ENCODE measurements at places on chromosomes 12 and 14.
A peak's percentile ranks its signal among the peaks of the same experiment; 100 is the strongest.

GRCh38 chr12:13114251-13115052, 11.0 kb upstream of the GSG1 start:
- DNase-seq, result no peak

DNA sequence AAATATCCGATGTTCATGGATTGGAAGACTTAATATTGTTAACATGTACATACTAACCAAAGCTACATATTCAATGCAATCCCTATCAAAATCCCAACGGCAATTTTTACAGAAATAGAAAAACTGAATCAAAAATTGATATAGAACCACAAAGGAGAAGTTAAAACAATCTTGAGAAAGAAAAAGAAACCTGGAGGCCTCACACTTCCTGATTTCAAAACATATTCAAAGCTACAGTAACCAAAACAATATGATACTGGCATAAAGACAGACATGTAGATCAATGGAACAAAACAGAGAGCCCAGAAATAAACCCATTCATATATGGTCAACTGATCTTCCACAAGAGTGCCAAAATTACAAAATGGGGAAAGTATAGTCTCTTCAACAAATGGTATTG, 5.4 kb upstream of the PELI2 start:
- DNase-seq, result no peak

GRCh38 chr12:13196130-13196921, at the start of gene EMP1:
Gene EMP1 (plus strand): TSS chr12:13196726. CDS start chr12:13211511, 14,785 bp downstream.
- peak; percentile 93 for DNase-seq

DNA sequence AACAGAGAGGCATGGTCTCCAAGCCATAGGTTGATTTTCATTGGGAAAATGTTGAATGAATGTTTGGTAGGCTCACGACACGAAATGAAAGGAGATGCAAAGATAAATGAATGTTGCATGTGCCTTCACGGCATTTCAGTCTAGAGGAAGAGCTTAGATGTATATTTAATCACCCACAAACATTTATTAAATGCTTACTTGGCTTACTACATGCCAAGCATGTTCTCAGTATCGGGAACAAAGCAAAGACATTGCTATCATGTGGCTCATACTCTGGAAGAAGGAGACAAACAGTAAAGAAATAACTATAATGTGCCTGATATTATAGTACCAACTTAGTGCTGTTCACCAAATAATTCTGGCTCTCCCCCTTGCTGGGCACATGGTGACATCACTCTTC, 133.5 kb downstream of the LLPH start:
- no peak for DNase-seq

GRCh38 chr14:96094656-96095055, 55.5 kb downstream of the C14orf132 start:
- DNase-seq, result no peak

GRCh38 chr14:75543253-75543652, 21.0 kb downstream of the BATF start:
- peak; percentile 34 for DNase-seq

GRCh38 chr12:96399919-96400630, at the start of gene CDK17:
Gene CDK17 (minus strand): TSS chr12:96400439. CDS start chr12:96334836, 65,603 bp downstream.
- peak; percentile 94 for DNase-seq

DNA sequence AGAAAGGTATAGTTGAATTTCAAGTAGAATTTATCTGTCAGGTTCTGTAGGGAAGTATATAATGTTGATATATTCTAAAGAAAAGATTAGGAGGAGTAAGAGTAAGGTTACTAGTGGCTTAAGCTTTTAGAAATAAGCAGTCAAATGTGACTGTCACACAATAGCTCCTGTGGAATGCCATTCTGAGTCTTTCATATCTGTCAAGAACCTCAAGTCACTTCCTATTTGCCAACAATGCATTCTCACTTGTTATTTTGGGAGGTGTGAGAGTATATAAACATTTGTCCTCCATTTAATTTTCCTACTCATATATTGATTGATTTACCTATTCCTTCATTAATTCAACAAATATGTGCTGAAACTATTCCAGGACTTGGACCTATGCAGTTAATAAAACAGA, 11.7 kb downstream of the CLEC9A start:
- no peak for DNase-seq

DNA sequence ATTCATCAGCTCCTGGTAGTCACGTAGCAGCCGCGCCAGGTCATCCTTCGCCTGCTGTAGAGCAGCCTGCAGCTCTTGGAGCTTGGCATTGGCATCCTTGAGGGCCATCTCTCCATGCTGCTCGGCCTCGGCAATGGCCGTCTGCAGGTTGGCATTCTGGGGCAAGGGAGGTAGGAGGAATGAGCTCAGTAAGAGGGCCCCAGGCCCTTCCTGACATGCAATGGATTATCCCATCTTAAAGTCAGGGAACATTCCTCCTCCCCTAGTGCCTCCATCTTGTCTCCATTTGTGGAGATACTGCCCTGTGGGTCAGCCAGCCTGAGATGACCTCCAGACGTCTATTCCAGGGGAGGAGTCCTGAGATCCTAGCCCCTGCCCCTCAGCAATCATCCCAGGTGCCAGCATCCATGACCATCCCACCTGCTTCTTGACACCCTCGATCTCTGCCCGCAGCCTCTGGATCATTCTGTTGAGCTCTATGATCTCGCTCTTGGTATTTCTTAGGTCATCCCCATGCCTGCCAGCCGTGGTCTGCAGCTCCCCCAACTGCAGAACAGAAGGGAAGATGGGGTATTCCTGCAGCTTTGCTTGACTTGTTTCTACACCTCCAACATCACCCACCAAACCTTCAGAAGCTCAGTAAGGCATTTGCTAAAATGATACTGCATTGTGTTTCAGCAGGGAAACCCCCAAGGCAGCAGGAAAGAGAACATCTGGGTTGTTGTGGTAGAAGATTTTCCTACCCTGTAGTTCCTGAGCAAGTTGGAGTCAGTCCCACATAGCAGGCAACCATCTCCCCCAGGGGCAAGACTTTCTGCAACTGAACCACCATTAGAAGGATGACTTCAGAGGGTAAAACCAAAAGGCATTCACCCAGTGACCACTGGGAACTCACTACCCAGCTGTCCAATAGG, 4.4 kb downstream of the KRT3 start:
- no peak for DNase-seq

DNA sequence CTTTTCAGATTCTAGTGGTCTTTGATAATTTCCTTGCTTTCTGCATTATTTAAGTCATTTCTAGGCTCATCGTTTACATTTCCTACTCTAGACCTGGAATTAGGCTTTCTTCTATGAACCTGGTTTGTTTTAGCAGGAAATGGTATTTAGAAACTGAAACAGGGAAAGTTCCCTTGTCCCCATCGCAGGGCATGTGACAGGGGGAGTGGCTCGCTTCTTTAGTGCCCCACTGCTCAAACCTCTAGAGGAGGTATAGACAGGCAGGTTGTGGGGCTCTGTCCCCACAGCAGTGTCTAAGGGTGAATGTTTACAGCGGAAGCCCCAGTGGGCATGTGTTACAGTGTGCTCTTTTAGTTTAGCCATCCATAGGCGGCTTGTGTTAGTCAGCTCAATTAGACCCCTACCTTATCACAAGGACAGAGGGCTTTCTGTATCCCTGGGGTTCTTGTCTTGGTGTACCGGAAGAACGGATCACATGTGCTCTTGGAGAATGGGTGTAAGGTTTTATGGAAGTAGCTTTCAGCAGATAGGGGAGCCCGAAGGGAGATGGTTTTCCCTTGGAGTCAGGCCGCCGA, 25.0 kb downstream of the IFT81 start:
- no peak for DNase-seq

GRCh38 chr14:68366656-68367055, 426.2 kb downstream of the ZFP36L1 start:
- DNase-seq, result no peak

GRCh38 chr12:69642531-69642930, 31.8 kb upstream of the LRRC10 start:
- DNase-seq, result no peak

- DNase-seq, result no peak
Measured at GRCh38 chr12:5257763-5258495, 174.0 kb upstream of the NTF3 start.

DNA sequence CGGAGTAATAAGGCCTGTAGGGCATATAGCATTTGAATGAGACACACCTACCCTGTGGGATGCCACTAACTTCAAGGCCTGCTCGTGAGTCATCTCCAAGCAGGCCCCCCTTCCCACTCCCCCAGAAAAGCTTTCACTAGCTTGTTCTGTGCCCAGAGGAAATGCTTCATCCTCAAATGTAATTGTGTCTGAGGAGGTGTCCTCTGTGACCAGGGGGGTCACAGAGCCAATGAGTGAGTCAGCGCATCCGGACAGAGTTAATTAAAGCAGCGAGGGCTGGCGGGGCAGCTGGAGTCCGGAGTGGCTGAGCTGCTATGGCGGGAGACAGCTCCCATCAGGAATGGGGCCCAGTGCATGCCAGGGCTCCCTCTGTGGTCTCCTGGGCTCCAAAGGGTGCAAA, 27.0 kb upstream of the ESRRB start:
- no peak for DNase-seq

- no peak for DNase-seq
Measured at GRCh38 chr12:113086249-113087164, 30.0 kb downstream of the DTX1 start.

DNA sequence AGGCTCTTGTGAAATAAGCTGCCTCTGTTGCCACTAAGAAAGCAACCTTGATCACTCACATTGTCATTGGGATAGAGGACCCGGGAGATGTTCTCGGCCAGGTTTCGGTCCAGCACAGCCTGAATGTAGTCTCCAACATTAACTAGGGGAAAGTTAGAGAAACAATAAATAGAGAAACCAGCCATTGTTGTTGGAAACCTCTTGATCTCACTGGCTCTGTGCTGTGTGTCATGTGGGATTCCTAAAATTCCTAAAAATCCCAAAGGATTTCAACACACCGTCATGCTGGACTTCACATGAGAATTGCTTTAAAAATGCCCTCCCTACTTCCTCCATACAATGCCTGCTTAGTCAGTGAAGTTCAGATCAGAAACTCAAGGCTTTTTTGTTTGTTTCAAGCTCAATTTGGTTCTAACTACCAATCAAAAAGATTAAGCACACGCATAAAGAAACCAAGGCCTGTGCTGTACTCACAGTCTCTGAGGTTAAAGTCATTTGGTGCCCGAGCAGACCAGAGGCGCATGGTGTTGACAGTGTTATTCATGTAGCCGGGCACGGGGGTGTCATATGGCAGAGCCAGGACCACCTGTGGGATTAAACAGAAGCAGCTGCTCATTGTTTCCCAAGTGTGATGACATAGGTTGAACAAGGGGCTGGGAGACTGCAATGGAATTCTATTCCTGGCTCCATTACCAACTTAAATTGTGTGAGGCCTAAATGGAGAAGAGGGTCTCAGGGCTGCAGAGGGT, 23.6 kb downstream of the PYGL start:
- DNase-seq, result no peak

DNA sequence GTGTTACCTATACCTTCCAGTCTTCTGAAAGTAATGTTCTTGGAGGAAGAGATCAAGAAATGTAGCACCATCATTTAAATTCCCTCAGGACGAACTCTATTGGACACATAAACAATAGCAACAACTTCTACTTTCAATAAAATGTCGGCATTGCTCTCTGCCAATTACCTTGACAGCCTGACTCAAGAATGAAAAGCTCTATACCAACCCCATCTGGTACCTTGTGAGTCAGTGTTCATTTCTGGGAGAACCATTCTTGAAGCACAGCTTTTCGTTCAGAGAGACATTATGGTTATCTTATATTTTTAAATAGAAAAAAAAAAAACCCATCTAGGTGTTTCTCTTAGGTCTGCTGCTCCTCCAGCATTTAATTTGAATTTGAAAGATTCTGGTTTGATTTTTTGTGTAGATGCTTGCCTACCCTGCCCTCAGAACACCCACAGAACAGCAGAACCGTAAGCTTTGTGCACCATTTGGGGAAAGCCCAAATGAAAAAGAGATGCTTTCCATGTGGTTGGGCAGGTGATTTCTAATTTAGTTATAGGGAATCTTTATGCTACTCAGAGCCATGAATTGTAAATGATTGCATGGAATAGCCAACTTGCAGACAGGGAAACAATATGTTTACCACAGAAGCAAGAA, 156.0 kb downstream of the SAMD4A start:
- peak; percentile 15 for DNase-seq

- no peak for DNase-seq
Measured at GRCh38 chr12:125989696-125990095, 924.5 kb downstream of the AACS start.

DNA sequence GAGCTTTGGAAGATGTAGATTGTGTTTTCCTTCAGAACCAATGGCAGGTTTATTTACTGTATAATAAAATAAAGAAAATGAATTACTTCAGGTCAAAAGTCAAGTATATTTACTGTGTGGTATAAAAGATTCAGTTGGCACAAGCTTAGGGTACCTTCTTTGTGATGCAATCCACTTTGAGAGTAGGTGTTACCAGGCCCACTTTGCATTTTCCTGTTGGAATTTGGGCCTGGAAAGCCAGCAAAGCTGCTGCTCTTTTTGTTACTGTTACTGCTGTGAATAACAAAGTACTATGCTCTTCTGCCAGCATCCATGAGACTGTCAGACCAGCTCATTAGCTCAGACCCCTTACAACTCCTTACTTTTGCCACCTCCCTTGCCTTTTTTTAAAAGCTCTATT, 649.0 kb upstream of the SEL1L start:
- DNase-seq, result no peak

- no peak for DNase-seq
Measured at GRCh38 chr12:111074965-111075364, 154.6 kb upstream of the MYL2 start.

DNA sequence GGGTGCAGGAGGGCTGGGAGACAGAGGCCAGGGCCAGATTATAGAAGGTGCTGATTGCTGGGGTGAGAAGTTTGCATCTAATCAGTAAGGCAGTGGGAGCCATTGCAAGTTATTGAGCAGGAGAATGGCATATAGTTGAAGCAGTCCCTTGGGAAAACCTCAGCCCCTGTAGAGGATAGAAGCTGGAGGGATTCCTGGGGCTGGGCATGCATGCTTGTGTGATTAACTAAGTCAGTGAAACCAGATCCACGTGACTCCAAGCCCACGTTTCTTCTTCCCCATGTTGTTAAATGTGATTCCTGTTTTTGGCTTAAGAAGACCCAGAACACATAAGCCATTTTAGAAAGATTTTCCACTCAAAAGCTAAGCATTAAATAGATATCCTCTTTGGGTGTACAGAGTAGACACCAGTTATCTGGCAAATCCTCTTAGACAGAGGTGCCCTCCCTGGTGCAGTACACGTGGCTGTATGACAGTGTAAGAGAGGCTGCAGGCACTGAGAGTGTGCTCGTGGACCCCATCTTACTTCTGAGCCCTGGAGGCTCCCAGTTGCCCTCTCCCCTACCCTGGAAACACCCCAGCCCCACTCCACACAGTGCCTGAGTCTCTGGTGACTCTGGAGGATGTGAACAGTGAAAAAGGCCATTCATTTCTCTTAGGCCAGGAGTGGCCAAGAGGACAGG, 3.2 kb downstream of the C14orf132 start:
- no peak for DNase-seq

GRCh38 chr12:122403115-122403770, 19.2 kb downstream of the CLIP1 start:
- DNase-seq, result no peak

GRCh38 chr14:60222820-60223219, 26.2 kb upstream of the PPM1A start:
- no peak for DNase-seq

GRCh38 chr14:93064411-93065271, 51.1 kb downstream of the ITPK1 start:
- no peak for DNase-seq
